ENCODE measurements at places on chromosomes 12 and 14. TPM values are rescaled to one million over a fixed set of nuclear protein-coding genes. Genes with fewer than 3 reads are reported as not detected.

Gene RNASE7
- total RNA-seq, result not detected

Gene LGMN
- total RNA-seq, result 4.7 TPM

Gene SINHCAF
- total RNA-seq, result 91.3 TPM

Gene FKBP4
- 47.2 TPM for total RNA-seq

Gene GPR65
- total RNA-seq, result 21.0 TPM

Gene BATF
- 41.0 TPM for total RNA-seq

Gene NUMB
- total RNA-seq, result 49.6 TPM

Gene TAS2R20
- total RNA-seq, result 1.6 TPM

Gene NFATC4
- not detected for total RNA-seq

Gene GZMB
- 77.5 TPM for total RNA-seq

Gene TC2N
- total RNA-seq, result 196 TPM

Gene SRRM4
- total RNA-seq, result not detected

Gene SLCO1C1
- not detected for total RNA-seq

Gene FAM222A
- 0.73 TPM for total RNA-seq

Gene ATL1
- total RNA-seq, result 1.2 TPM

Gene TAS2R42
- not detected for total RNA-seq

All from activated CD4-positive, alpha-beta T cell treated with anti-CD3 and anti-CD28 coated beads, Interleukin-2, amount 10 ng/mL, durations not matched to agents 7 days and 5 days (primary cell).